ENCODE measurements at places on chromosomes 5 and 9. TPM values are rescaled to one million over a fixed set of nuclear protein-coding genes. Genes with fewer than 3 reads are reported as not detected.

Gene CDH9
- total RNA-seq, result not detected

Gene NIPAL4
- 0.48 TPM for total RNA-seq

Gene CARD6
- total RNA-seq, result 5.0 TPM

Gene INSL4
- total RNA-seq, result not detected

Gene TRIM23
- total RNA-seq, result 7.9 TPM

Gene LOX
- not detected for total RNA-seq

Gene SLC12A7
- total RNA-seq, result 101 TPM

Gene PTCD2
- 7.9 TPM for total RNA-seq

Gene FYB1
- total RNA-seq, result 193 TPM

Gene RC3H2
- total RNA-seq, result 48.9 TPM

Gene NACC2
- total RNA-seq, result 3.2 TPM

Gene CER1
- not detected for total RNA-seq

Gene SLC9A3
- 1.6 TPM for total RNA-seq

Gene HACD4
- total RNA-seq, result 16.5 TPM

Gene WDR31
- 1.5 TPM for total RNA-seq

Gene C1QTNF2
- not detected for total RNA-seq

Gene ELOVL7
- total RNA-seq, result 0.39 TPM

Gene SLC23A1
- 5.2 TPM for total RNA-seq

Gene STPG3
- not detected for total RNA-seq

Gene CHSY3
- not detected for total RNA-seq

Gene IL17B
- total RNA-seq, result not detected

Gene IFNE
- total RNA-seq, result not detected

Gene GABRP
- total RNA-seq, result not detected

Gene HAVCR1
- 1.7 TPM for total RNA-seq

Gene DEPDC1B
- total RNA-seq, result 36.5 TPM

Gene P4HA2
- 16.8 TPM for total RNA-seq

Gene SPATA6L
- 0.27 TPM for total RNA-seq

Gene ALDOB
- not detected for total RNA-seq

Gene SV2C
- total RNA-seq, result 0.02 TPM

Gene PCDHB15
- not detected for total RNA-seq

Gene FAM221B
- total RNA-seq, result not detected

Gene KLHL3
- total RNA-seq, result 6.2 TPM

Gene PCDHGB6
- 0.25 TPM for total RNA-seq

Gene PCDHB4
- not detected for total RNA-seq

Gene C9orf153
- total RNA-seq, result 0.25 TPM

Gene FOXD4L6
- total RNA-seq, result not detected

Gene WNT8A
- not detected for total RNA-seq

Gene FOXD4L3
- total RNA-seq, result 0.16 TPM

Gene POU5F2
- 1.7 TPM for total RNA-seq

Gene TMEFF1
- 0.27 TPM for total RNA-seq

Gene ADGRV1
- 0.02 TPM for total RNA-seq

Gene SHC3
- not detected for total RNA-seq

Gene PHAX
- total RNA-seq, result 34.6 TPM

Gene IFNA6
- not detected for total RNA-seq

Gene MLANA
- not detected for total RNA-seq

Gene EIF4E1B
- not detected for total RNA-seq

Gene EFCAB9
- not detected for total RNA-seq

Gene SNCB
- total RNA-seq, result not detected

Gene BASP1
- total RNA-seq, result not detected

Gene GARIN3
- not detected for total RNA-seq

Gene FCN2
- not detected for total RNA-seq

Gene AGXT2
- total RNA-seq, result not detected

Gene PCDHGA8
- total RNA-seq, result 0.18 TPM
